NAMALWA (cell line): ENCODE measurements at places on chromosomes 11 and 22.

GRCh38 chr11:57787920-57788702, 26.5 kb downstream of the CTNND1 start:
- no peak for DNase-seq

GRCh38 chr11:120229451-120230424, 10.2 kb upstream of the POU2F3 start:
- DNase-seq, result peak; percentile 54

DNA sequence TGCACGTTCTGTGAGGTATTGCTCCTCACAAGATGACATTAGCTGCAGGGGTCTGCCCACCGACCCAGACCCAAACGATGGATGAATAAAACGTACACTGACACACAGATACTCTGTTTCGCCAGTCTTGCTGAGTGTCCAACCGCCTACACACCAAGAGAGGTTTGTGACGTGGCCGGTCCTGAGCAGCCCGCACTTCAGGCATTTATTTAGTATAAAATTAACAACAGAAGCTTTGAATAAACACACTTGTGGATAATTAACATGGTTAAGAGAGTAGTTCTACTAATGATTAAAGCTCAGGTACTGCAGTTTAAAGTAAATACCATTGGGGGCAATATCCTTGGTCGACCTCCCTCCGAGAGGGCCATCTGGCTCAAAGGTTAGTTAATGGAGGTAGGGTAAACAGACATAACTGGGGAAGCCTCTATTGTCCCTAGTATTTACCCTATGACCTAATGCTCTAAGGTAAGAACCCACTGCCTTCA, 75.7 kb downstream of the CCDC83 start:
- DNase-seq, result no peak

DNA sequence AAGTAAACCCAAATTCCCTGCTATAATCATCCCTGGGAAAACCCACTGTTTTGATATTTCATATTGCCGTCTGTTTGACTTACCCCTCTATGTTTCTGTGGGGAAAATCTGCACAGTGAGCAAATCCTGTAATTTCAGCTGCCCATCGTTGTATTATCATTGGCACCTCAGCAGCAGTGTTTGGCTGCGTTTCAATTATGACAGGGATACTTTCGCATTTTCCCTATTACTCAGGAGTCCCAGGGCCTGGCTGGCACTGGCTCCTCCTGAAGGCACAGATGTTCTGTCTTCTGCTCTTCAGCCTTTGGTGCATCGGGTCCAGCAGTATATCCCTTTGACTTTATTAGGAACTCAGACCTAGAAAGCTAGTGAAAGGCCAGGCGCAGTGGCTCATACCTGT, 12.2 kb upstream of the MMP12 start:
- no peak for DNase-seq

DNA sequence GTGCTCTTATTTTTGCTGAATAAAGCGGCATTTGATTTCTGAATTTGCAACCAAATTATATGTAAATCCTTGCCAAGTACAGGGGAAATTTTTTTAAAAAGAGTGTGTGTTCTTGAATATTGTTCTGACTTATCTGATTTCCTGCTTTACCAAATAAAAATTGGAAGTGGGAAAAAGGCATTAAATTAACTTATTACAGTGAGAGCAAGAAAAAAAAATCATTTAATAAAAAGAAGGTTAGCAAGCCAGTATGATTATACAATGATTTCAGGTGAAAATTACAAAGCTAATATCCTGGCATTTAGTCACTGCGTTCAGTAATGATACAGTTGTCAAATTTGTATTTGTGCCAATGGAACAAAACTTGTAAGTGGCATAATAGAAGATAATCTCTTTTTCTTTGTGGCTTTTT, 82.1 kb upstream of the PPARA start:
- DNase-seq, result no peak

DNA sequence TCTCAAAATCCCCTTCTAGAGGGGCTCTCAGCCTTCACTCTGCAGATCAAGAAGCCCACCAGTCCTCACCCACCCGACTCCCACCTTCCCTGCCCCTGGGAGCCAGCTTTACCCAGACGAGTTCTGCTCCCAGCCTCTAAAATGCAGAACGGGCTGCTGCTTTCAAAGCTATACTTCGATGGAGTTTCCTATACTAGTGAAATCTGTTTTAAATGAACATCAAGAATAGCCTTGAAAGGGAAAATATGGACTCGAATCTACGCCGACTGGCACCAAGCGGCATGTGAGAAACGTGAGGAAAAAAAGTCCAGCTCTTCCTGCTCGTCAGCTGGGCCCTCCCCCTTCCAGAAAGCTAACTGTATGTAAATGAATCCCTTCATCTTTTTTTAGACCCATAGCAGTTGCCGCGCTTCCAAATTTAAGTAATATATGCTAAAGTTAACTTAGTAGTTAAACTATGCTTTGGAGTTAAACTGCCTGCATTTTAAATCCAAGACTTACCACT, 211.7 kb downstream of the NTM start:
- no peak for DNase-seq

GRCh38 chr11:5604896-5605295, 8.5 kb downstream of the TRIM6 start:
- DNase-seq, result no peak

DNA sequence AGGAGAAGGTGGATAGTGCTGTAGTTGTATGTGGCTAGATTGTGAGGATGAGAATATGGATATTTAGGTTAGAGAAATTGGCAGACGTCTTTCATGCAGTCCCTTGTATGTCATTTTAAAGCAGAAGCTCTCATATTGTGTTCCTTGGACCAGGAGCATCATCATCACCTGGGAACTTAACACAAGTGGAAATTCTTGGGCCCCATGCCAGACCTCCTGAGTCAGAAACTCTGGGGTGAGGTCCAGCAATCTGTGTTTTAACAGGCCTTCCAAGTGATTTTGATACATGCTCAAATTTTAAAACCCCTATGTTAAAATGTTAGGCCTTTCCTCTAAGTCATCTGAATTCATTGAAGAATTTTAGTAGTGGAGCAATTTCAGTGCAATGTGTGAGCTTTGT, 34.8 kb downstream of the JHY start:
- no peak for DNase-seq

DNA sequence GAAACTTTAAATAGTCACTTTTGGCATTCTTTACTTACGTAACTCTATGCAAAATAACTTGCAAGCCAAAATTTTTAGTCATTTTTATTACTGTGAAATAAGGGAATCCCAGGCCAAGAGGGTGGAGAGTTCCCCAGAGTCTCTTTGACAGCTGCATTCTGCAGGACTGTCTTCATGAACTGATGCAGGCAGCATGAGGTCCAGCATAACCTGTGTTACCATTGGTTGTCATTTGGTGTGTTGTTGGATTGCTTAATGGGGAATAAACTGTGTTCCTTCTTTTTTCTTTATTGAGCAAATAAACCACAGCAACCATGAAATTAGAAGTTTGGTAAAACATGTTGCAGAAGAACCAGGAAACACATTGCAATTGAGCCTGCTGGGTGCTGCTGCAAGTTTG, 24.6 kb downstream of the MMP27 start:
- DNase-seq, result no peak

- no peak for DNase-seq
Observed at GRCh38 chr11:45896422-45896984, 10.6 kb downstream of the FREY1 start.
